ENCODE measurements at places on chromosomes 2 and 18.
A peak's percentile ranks its signal among the peaks of the same experiment; 100 is the strongest.

DNA sequence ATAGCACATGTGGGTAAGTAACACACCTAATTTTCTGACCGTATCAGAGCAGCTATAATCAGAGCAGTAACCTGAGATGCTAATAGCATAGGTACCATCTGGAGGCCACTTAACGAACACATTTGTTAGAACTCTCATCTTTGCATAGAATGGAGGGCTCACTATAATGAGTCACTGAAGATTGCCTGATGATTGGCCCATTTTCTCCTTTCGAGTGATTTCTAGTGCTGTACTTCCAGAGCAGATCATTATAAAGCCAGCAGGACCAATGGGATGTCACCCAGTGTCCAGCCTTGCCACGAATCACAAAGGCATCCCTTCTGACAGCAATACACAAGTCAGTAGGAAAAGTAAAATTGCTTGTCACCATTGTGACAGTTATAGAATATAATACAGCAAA is 81.7 kb upstream of the REV1 start:
- DNase-seq = no peak

- no peak for DNase-seq
Measured at GRCh38 chr2:181995289-181995688, 9.6 kb downstream of the PPP1R1C start.

GRCh38 chr18:13553449-13553848 is 172.9 kb downstream of the FAM210A start:
- DNase-seq = no peak

GRCh38 chr2:185299867-185300266 is 438.7 kb upstream of the FSIP2 start:
- no peak for DNase-seq

- no peak for DNase-seq
Measured at GRCh38 chr2:65846989-65847678, 414.7 kb upstream of the SPRED2 start.

DNA sequence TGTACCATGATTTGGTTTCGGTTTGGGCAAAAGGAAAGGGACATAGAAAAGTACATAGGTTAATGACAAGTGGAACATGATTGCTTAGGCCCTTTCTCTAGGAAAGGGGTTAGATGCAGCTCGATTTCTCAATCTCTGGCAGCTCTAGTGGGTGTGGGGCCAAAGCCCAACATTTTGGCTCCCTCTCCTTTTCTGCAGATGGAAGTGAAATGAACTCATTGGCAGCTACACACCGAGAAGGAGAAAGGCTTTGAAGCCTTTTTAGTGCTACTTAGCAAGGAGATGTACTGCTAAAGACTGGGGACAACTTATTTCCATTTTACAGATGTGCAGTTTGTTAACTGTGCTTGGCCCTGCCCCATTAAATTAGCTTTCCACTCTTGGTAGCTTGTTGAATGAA is 93.8 kb downstream of the LYPD6B start:
- no peak for DNase-seq

- DNase-seq = no peak
Measured at GRCh38 chr2:179336782-179337534, 72.3 kb upstream of the SESTD1 start.

GRCh38 chr2:216339456-216340279 is 32.6 kb downstream of the MARCHF4 start:
- no peak for DNase-seq

DNA sequence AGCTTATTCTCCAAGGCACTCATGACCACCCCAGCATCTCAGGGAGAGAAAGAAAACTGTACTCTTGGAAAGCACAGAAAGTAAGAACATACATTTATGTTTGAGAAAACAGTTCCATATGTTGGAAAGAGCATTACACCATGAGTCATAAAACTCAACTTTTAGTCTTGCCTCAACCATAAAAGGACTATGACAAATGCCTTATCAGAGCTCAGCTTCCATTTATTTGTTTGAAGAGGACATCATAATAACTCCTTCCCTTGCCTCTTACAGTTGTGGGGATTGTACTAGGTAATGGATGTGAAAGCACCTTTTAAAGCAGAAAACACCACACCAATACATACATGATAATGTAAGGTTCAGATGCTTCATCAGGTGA is 370.8 kb downstream of the LNPK start:
- no peak for DNase-seq

DNA sequence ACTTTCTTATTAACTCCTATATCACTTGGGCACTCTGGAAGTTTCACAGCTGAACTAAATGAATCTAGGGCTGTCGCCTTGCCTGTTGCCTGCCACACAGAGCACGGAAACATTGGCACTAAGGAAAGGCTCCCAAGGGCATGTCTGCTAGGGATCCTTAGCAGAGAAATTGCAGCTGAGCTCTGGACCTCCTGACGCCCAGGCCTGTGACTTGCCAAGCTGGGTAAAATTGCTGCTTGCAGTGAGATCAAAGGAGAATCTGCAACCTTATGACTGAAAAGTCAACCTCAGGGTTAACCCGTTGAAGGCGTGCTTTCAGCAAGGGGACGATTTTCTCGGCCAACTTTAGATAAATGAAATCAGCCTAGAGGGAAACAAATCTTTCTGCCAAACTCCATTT is 189.8 kb downstream of the NCK2 start:
- DNase-seq = peak; percentile 60

- DNase-seq = no peak
Measured at GRCh38 chr2:229180658-229181057, 90.4 kb downstream of the PID1 start.

GRCh38 chr2:13858626-13859025 is 773.9 kb upstream of the LRATD1 start:
- no peak for DNase-seq

GRCh38 chr2:24304098-24304497 is 56.2 kb downstream of the ITSN2 start:
- no peak for DNase-seq

- peak; percentile 53 for DNase-seq
Measured at GRCh38 chr2:111897924-111898702, at the start of gene MERTK. MERTK (plus strand) TSS chr2:111898607; CDS start chr2:111898736, 129 bp downstream.

DNA sequence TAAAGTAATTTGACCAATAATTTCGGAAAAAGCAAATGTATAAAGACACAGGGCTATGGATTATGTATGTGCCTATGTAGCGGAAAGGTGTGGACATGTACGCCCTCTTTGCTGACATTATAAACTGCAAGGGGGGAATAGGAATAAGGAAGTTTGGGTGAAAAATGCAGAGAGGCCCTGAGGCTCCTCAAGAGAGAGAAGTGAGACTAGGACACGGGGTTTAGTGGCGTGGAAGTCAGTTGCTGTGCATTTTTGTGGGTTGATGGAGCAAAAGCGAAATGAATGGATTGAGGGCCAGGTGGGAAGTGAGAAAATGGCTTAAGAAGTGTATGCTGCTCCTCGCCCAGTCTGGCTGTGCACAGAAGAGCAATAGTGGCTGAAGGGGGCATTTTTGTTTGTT is 96.2 kb upstream of the B3GNT7 start:
- DNase-seq = no peak

DNA sequence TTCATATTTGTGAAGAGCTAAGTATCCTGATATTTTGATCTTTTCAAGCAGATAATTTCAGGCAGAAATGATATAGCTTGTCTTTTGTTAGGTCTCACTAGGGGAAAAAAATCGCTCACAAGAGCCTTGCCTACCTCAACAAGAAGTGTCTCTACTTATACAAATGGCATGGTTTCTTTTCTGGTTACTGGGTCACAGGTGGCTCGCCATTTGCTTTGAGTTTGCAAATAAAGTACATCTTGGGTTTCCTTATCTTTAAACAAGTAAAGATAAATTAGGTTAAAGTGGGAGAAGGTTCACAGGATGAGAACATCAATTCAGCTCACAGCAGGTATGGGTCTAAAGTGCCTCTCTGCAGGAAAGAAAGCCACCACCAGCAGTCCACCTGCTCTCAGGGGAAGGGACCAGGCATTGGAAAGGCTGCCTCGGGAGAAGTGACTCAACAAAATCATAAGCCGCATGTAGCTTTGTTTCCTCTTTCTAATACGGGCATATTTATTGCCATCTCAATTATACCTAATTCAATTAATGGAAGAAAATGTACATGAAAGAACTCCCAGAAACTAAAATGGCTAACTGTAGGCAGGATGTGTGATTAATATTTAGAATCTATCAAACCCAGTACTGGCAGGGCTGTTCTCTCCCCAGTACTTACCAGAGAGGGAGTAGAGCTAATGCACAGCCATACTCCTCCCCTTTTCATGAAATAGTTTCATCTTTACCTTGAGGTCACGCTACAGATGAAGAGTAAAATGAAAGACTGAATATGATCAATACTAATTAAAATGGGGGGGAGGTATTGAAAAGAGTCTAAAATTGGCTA is 28.3 kb downstream of the CDC42EP3 start:
- no peak for DNase-seq

DNA sequence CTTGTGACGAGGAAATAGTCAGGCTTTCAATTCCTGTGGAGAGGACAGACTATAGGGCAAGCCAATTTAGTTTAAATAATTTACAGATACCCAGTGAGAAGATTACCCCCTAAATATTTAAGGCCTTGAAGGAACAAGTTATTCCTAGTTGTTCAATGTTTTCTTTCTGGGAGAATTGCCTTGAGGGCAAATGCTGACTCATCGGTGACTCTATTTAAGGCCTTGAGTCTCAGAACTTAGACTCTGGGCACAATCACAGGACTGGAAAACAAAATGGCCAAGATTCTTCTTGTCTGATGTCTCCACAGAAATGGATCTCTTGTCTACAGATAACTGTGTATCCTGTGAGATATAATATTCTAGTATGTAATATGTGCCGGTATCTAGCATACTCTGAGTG is 467.1 kb downstream of the SUCLG1 start:
- DNase-seq = no peak

DNA sequence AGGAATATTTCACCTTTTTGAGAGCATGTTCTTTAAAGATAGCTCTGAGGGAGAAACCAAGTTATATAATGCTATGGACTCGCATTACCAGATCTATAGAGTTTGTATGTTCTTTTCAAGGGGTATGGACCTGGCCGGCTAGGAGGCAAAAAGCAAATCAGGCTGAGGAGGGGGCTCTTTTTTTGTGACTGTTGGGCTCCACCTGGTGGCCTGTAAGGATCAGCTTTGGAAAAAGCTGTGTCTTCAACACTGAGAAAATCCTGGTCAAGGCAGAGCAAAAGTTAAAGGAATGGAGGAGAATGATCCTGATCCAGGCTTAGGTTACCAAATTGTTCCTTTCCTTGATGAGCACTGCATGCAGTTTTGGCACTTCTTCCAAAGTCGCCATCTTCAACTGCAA is 180.5 kb downstream of the DIS3L2 start:
- DNase-seq = peak; percentile 6

DNA sequence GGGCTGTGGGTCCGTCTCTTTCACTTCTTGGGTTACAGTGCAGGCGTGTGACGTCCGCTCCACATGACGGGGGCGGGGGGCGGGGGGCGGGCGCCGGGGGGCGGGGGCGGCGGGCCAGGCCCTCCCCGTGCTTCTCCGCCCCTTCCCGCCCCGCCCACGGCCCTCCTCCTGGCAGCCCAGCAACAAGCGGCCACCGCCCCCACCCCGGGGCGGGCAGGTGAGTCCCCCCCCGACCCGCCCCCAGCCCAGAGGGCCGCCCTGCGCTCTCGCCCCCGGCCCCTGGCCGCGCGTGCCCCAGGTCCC is 3.6 kb downstream of the ZNF516 start:
- peak; percentile 40 for DNase-seq

- peak; percentile 18 for DNase-seq
Measured at GRCh38 chr18:74116633-74117554, 30.7 kb downstream of the FBXO15 start.

GRCh38 chr2:72211777-72212485 is 64.3 kb upstream of the CYP26B1 start:
- no peak for DNase-seq

GRCh38 chr2:173630425-173631126 is 275.9 kb downstream of the CDCA7 start:
- no peak for DNase-seq

- DNase-seq = no peak
Measured at GRCh38 chr2:185279999-185280398, 458.6 kb upstream of the FSIP2 start.

DNA sequence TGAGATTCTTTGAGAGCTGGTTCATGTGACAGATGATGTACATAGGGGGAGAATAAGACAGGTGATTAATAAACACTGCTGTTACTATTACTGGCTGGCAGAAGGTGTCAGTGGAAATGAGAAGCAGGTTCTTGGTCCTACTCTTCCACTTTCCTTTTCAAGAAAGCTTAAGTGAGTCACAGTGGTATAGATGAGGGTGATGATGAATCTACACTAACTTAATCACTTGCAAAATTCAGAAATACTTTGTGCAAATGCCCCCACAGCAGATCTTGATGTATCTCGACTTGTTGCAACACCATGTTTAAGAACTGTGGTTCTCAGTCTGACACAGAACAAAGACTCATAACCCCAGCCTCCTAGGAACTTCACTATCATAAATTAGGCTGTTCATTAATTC is 35.9 kb upstream of the MGAT5 start:
- no peak for DNase-seq

- DNase-seq = no peak
Measured at GRCh38 chr2:60475123-60475830, 78.2 kb downstream of the BCL11A start.

DNA sequence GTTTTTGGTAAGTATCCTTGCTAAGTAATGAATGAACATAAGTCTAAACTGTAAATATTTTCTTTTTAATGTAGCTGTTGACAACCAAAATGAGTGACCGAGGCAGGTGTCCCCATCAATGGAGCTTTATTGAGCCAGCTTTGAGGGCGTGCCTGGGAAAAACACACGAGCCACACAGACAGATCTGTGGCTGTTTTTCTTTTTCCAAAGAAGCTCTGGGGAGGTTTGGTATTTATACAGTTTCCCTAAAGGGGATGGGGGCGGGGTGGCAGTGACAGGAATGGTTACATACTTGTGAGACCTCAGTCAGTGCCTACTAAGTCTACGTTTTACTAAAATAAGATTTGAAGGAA is 11.2 kb downstream of the DBI start:
- DNase-seq = no peak

GRCh38 chr2:196331143-196331542 is 159.8 kb upstream of the STK17B start:
- DNase-seq = no peak

DNA sequence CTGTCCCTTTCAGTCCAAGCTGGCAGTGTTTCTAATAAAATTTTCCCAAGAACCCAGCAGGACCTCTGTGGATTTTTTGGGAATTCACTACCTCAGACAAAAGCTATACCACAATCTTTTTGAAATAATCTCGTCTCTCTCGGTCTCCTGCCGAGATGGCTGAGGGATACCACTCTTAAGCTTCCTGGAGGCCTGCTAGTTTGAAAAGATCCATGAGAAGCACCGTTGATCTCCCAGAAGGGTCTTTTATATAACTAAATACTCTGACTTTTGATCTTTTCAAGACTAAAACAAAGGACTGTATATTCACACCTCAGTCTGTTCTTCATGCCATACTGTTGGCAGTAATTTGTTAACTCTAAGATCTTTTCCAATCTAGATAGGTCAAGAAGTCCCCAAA is 141.7 kb downstream of the UPP2 start:
- no peak for DNase-seq

DNA sequence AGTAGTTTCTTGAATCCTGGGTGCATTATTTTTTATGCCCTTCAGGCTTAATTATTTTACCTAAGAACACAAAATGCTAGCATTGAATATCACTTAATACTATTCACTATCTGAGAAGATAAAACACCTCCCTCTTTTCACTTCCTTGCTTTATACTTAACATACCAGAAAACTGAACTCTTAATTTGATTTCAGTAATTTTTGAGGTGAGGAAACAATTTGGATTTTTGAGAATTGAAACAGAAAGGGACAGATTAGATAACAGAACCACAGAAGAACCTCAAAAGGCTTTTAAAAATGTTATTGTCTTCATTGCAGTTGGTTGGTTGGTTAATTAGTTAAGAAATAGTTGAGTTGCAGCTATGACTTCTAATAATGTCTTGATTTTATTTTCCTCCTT is 69.5 kb downstream of the GPD2 start:
- no peak for DNase-seq
